Activated CD4-positive, alpha-beta T cell treated with anti-CD3 and anti-CD28 coated beads, Interleukin-2, amount 50 U/mL, for 4 hours (primary cell): ENCODE measurements at places on chromosomes 7 and 10.

GRCh38 chr10:68332259-68333057 lies at the start of gene PBLD:
Gene PBLD (minus strand): TSS chr10:68332928. CDS start chr10:68306844, 26,084 bp downstream.
- peak; percentile 45 for DNase-seq

GRCh38 chr7:40077849-40078248 lies 56.6 kb downstream of the MPLKIP start:
- DNase-seq, result no peak

GRCh38 chr10:4725917-4726606 lies 99.9 kb upstream of the AKR1E2 start:
- no peak for DNase-seq

DNA sequence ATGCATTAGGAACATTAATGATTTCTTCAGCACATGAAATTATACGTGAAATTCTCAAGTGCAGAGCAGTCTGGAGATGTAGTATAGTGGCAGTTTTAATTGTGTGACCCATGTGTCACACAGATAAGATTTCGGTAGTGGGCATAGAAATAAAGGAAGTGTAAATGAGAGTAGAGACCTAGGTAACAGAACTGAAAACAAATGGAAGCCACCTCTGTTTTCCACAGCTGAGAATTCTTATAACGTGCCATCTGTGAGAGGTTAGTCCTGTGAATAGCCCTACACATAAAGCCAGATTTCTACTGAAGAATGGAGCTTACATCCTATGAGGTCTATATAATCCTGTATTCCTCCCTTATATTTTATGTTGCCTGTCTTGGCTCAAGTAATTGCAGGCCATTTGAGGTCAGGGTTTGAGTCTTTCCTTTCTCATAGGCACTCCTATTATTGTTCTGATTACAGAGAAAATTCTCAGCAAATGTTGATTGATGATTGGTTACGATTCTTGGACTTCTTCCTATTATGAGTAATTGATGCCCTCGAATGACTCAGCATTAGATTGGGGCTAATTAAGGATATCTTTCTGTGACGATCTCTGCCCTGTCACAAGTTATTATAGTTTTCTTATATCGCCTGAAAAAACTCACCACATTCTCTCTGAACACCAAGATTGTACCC lies 258.2 kb downstream of the KIF20B start:
- DNase-seq, result no peak

DNA sequence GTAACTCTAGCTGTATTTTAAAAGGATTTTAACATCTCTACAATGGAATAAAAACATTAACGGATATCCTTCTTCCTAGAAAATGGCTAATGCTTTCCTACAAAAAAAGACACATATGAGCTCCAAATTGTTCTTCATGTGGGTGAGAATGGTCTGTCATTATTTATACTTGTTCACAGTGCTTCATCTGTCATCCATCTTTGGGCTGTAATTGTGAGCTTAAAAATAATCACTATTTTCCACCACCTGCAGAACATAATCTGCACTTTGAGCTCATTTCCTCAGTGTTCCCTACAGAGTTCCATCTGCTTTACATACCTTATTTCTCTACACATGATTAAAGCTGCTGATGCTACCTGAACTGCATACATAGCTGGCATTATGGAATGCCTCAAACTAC lies 979.1 kb upstream of the C7orf33 start:
- DNase-seq, result no peak

DNA sequence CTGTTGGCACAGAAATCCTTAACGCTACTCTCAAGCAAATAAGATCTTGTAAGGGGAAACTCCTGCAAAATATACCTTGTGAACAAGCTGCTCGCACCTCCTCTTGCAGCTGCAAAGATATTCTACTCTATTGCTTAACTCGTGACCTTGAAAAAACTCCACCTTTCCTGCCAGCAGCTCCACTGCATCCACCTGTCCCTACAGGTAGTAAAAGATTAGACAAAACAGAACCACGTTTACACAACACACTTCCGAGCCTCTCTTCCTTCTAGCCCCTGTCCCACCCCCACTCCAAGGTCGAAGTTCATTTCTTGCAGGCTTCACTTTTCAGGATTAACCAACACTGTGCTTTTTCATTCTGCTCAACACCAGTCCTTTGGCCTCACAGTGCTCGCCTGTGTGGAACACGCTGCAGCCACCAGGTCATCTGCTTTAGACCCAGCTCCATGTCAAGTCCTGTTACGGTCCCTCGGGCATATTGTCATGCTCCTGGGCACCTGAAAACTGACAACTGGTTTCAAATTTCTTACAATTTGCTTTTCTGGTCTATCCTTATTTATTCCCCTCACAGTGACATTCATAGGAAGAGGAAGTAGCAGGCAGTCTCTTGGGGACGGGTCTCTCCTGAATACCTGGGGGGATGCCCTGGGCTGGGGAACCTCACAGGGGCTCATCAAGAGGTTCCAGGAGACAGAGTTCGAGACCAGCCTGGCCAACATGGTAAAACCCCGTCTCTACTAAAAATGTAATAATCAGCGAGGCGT lies 165.8 kb upstream of the KLF14 start:
- DNase-seq, result no peak

- DNase-seq, result no peak
These were observed 2.8 kb downstream of the FAM180A start for GRCh38 chr7:135745703-135746312.

DNA sequence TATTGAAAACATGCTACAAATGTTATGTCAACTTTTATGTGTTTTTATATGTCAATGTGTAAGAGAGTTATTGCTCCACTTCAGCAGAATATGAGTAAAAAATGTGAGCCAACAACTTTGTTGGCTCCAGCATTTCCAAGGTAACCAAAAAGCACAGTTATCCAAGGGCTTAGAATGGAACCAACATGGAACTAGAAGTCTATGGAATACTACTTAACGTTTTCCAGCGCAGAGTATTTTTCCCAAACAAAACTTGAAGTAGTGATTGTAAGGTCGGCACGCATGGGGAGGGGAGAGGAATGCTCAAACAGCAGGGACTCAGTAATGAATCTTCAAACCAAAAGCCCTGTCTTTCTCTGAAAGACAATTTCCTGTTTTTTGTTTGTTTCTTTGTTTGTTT lies 45.0 kb upstream of the TSPAN13 start:
- no peak for DNase-seq

DNA sequence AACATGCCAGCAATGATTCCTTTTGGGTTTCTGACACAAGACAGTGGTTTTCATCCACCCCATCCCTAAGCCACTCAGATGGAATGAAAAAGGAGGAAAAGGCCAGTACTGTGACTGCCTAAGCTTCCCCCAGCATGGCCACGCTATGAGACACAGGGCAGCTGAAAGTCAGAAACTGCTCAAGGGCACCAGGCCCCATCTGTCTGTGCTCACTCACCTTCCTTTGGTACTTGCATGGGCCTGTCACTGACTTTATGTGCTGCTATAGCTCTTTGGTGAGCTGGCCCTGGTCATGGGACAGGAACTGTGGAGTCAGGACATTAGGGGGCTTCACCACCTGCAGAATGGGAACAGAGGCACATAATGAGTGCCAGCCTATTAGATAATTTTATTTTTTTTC lies 21.2 kb upstream of the ACSM6 start:
- DNase-seq, result no peak

GRCh38 chr7:149133028-149133710 lies 7.0 kb upstream of the ZNF425 start:
- no peak for DNase-seq

- peak; percentile 70 for DNase-seq
These were observed at the start of gene CLIP2 for GRCh38 chr7:74289018-74289658. Gene CLIP2 (plus strand): TSS chr7:74289407. CDS start chr7:74317547, 28,140 bp downstream.
